ENCODE measurements at places on chromosomes 7 and 10.
A peak's percentile ranks its signal among the peaks of the same experiment; 100 is the strongest.

DNA sequence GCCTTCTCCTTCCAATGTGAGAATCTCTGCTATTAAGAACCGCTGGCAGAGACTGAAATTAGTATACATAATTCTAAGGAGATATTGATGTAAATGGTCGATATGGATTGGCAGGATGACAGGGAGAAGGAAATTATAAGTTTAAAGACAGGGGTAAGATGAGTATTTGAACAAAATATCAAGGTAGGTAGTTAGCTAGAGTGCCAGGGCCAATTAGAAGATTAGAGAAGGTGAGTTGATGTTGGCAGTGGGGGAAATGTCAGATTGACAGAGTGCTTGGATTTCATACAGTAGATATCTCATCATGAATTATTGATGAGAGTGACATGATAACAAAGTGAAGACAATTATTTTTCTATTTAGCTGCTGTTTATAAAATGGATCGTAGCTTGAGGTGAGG, 74.1 kb downstream of the BTRC start:
- DNase-seq, result no peak

DNA sequence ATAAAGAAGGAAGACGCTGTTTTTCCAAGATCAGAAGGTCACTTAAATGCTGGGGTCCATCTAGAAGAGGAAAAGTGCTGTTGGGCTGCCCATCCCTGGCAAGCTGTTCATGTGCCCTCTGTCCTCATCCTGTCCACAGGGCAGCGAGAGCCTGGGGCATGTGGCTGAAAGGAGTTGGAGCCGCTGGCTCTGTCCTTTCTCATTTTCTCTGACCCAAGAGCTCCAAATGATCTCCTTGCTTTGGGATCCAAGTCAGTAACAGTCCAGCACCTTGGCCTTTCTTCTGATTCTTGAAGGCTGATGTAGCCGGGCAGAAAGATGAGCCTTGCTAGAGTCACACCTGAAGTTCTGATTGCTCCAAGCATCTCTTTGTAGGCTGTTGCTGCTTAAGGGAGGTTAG, 44.4 kb downstream of the SPDYE5 start:
- DNase-seq, result no peak

GRCh38 chr7:32360127-32360526, 130.1 kb downstream of the LSM5 start:
- no peak for DNase-seq

DNA sequence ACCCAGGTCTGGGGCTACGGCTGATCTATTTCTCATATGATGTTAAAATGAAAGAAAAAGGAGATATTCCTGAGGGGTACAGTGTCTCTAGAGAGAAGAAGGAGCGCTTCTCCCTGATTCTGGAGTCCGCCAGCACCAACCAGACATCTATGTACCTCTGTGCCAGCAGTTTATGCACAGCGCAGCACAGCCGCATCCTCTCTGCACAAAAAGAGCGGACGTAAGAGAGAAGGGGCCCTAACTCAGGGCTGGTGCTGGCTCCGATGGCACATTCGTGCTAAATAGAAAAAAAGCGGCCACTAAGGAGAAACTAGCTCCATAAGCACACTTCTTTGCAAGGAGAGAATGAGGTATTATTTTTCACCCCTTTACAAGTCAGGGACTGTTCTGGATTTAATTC, 28.3 kb upstream of the PRSS1 start:
- DNase-seq, result no peak

DNA sequence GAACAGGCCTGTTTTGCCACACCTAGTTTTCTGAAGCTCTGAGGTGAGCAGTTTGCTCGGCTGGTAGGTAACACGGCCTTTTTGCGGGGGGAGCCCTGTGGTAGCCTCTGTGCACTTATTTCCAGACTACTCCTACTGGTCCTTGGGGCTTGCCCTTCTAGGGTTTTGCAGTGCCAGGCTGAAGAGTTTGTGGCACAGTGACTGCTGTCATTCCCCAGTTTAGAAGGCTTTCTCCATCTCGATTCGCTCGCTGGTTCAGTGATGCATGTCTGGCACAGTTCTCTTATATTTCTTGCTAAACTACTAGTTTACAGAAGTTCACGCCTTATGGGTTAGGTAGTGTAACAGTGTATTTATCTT, 711 bp downstream of the KIF20B start:
- DNase-seq, result no peak

- DNase-seq, result no peak
Measured at GRCh38 chr10:104642658-104643302, 1.7 kb downstream of the SORCS3 start.

DNA sequence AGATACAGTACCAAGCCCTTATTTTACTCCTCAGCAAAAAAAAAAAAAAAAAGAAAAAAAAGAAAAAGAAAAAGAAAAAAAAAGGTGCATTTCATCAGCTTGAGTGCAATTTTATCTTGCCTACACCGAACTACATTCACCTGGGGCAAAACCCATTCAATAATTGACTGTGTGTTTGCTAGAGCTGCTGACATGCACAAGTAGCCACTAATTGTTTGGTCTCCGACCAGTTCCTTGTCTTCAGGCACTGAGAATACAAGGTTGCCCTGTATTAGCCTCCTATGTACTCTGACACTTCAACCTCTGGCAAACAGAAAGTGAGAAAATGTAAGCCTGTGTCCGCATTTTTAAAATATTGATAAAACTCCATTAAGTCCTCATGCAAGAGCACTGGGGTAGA, 1579.4 kb upstream of the LRRTM3 start:
- DNase-seq, result no peak

DNA sequence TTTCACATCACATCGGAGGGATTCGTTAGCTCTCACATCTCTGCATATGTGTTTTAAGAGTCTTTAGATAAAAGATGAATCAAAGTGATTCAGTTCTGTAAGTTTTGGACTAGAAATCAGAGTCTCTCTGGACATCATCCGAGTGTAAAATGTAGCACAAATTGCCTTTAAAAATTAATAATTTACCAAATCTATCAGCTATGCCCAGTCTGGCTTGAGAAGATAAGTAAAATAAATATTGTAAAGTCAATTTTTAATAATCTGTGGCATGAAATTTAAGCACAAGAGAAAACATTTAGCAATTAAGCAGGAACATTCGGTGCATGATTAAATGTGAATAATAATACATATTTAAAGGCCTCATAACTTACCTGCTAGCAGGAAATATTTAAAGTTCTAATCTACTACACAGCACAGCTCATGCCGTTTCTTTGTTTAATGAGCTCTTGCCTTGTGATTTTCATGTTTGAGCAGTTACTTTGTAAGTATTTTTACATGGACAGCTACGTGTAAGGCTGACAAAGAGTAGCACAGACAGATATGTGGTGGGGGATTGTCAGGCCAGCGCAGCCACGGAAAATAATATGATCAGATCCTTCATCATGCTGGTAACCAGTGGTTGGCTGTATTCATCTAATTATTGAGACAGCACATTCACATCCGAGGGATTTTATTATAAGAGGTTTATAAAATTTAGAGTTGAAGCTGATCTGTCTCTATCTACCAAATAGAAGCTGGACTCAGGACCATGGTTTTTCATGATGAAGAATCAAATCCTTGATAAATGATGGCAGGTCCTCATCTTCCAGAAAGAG, 317.3 kb downstream of the ADARB2 start:
- DNase-seq, result no peak

DNA sequence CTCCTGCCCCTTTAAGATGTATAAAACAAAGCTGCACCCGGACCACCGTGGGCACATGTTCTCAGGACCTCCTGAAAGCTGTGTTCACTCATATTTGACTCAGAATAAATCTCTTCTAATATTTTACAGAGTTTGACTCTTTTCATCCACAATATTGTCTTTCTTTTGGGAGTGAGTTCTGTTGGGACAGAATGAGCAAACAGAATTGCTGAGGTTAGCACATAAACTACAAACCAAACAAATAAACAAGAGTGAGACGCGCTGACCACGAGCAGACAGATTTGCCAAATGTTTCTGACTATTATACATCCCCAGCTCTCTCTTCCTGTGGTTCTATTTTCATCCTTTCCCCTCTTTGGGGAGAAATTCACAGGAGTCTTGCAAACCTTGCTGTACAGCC, 526.7 kb downstream of the CALN1 start:
- no peak for DNase-seq

- DNase-seq, result no peak
Measured at GRCh38 chr10:60629332-60629731, 148.9 kb upstream of the CDK1 start.

- DNase-seq, result peak; percentile 52
Measured at GRCh38 chr7:117019786-117020590, 66.7 kb downstream of the ST7 start.

DNA sequence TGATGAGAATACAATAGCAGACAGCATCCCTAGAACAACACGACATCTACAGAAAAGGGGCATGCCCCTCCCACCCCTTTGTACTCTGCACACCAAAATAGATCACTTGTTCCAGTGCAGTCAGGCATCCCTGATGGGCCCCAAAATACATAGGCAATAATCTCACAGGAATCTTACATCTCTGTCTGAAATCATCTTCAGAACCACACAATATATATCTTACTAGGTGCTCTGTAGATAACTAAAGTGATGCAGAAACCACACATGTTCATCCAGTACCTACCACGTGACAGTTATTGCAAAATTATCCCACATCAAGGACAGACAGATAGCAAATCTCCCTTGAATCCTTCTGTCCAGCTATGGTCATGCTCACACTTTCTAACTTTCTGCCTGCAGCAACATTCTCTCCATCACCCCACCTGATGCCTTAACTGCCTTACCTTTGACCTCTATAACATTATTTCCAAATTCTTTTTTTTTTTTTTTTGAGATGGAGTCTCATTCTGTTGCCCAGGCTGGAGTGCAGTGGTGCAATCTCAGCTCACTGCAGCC, 30.7 kb downstream of the ST8SIA6 start:
- no peak for DNase-seq

DNA sequence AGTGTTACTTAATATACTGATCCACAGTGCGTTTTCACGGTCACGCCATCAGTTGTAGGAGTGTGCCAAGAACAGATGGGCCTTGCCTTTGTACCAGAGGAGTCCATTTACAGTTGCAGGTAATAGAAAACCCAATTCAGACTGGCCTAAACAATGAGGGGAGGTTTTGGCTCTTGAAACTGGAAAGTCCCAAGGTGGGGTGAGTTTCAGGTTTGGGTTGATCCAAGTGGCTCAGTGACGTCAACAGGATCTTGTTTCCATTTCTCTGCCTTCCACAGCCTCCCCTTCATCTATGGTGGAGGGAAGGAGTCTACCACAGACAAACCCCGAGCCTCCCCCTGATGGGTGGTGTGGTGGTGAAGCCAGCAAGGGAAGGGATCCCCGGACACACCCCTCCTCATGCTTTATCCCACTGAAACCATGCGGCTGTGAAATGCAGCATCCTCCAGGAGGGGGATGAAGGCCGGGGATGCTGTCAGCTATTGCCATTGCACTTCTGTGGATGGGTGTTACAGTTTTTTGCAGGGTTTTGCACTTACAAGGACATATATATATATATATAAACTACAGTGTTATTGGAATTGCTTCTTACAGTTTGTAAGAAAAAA, 14.8 kb upstream of the SH2D4B start:
- DNase-seq, result no peak

All from NCI-H1436 treated with DMSO at 0.1 percent for 48 hours (cell line).